ENCODE measurements at places on chromosomes 7 and 10. TPM values are rescaled to one million over a fixed set of nuclear protein-coding genes. Genes with fewer than 3 reads are reported as not detected.

Gene ASB10
- total RNA-seq, result not detected

Gene SLC26A5
- 0.46 TPM for total RNA-seq

Gene CDK1
- 32.5 TPM for total RNA-seq

Gene CDNF
- 1.6 TPM for total RNA-seq

Gene VIM
- 259 TPM for total RNA-seq

Gene ANXA8L1
- total RNA-seq, result not detected

Gene SCART1
- total RNA-seq, result 1.2 TPM

Gene NME8
- not detected for total RNA-seq
